ENCODE measurements at places on chromosomes 3 and 15.

DNA sequence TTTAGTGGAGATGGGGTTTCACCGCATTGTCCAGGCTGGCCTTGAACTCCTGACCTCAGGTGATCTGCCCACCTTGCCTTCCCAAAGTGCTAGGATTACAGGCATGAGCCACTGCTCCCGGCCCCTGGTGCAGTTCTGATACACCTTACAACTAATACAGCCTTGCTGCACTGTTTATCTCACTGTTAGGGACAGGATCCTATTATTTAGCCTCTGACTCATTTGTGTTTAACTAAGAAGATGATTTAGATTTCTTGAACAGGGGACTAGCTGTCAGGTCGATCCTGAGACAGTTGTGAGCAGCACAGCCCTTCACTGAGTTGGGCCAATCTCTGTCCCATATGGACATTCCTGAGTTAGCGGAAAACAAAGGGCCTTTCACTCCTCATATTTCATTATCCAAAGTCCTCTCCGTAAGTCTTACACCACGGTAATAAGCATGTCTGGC, 19.2 kb downstream of the GYG1 start:
- no peak for DNase-seq
- no peaks in the 10 kb centered on the region for H3K27me3 ChIP-seq
- no peak overlapping the region for H3K4me3 ChIP-seq
- no peaks in the 10 kb centered on the region for H3K36me3 ChIP-seq
- H3K27ac ChIP-seq = no peak overlapping the region

DNA sequence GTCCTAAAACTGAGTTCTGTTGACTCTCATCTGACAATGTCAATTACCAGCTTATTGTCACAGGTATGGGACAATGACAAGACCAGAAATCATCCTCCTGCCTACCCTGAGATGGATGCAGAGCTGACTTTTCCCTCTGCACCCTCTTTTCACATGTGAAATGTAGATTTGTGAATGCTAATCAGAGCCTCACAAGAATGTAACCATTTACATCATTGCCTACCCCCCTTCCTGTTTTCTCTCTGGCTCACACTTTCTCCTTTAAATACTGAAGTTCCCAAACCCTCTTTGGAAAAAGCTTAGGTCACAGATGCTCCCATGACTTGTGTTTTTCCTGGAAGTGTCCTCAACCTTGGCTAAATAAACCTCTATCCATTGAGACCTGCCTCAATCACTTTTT, 228.2 kb downstream of the MYRIP start:
- no peak overlapping the region for H3K27ac ChIP-seq
- H3K27me3 ChIP-seq = no peaks in the 10 kb centered on the region
- no peaks in the 10 kb centered on the region for H3K4me1 ChIP-seq
- no peaks in the 10 kb centered on the region for H3K36me3 ChIP-seq
- H3K4me3 ChIP-seq = no peak overlapping the region

- no peaks in the 10 kb centered on the region for H3K36me3 ChIP-seq
- H3K4me3 ChIP-seq = peak overlapping the region; percentile 31
- peaks cover 43% of the 10 kb centered on the region for H3K4me1 ChIP-seq
- peak overlapping the region; percentile 84 for H3K27ac ChIP-seq
- peak; percentile 89 for DNase-seq
- no peaks in the 10 kb centered on the region for H3K27me3 ChIP-seq
Observed at GRCh38 chr3:50515565-50516439, 12.4 kb upstream of the CACNA2D2 start.

GRCh38 chr15:33460166-33460805, 149.5 kb downstream of the RYR3 start:
- H3K4me1 ChIP-seq = no peaks in the 10 kb centered on the region
- no peaks in the 10 kb centered on the region for H3K36me3 ChIP-seq
- DNase-seq = no peak
- H3K27me3 ChIP-seq = no peaks in the 10 kb centered on the region
- H3K27ac ChIP-seq = no peak overlapping the region

GRCh38 chr3:155641956-155642355, 102.9 kb downstream of the PLCH1 start:
- H3K4me3 ChIP-seq = no peak overlapping the region
- H3K4me1 ChIP-seq = peaks cover 12% of the 10 kb centered on the region
- no peak overlapping the region for H3K27ac ChIP-seq
- no peaks in the 10 kb centered on the region for H3K36me3 ChIP-seq

DNA sequence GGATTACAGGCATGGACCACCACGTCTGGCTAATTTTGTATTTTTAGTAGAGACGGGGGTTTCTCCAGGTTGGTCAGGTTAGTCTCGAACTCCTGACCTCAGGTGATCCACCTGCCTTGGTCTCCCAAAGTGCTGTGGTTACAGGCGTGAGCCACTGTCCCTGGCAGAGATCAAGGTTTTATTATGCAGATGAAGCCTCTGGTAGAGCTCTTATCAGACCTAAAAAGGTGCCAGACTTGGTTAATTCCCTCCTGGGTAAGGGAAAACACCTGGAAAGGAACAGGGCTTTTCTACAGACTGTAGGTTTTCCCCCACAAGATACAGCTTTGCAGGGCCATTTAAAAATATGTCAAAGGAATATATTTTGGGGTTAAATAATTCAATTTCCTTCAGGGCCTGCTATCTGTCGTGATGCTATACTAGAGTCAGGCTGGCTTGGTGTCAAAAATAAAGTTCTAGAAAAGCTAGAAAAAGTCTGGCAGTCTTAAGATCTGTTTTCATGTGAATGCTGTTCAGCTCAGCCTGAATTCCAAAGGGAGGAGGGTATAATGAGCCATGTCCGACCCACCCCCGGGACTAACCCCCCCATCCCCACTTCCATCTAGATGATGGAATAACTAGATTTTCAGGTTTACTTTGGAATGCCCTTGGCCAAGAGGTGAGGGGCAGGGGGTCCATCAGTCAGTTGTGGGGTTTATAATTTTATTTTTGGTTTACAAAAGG, 1.9 kb upstream of the BLOC1S6 start:
- no peaks in the 10 kb centered on the region for H3K27me3 ChIP-seq
- no peak overlapping the region for H3K27ac ChIP-seq
- H3K4me1 ChIP-seq = peaks cover 17% of the 10 kb centered on the region
- DNase-seq = no peak
- H3K4me3 ChIP-seq = peak overlapping the region; percentile 90
- H3K36me3 ChIP-seq = no peaks in the 10 kb centered on the region
